ENCODE measurements at places on chromosomes 12 and 14. TPM values are rescaled to one million over a fixed set of nuclear protein-coding genes. Genes with fewer than 3 reads are reported as not detected.

The FAM181A gene
- 2.4 TPM for total RNA-seq

The COCH gene
- 25.3 TPM for total RNA-seq

The MMP17 gene
- 15.3 TPM for total RNA-seq

The DAO gene
- total RNA-seq, result not detected

The PPP1R36 gene
- 0.54 TPM for total RNA-seq

The ENDOU gene
- not detected for total RNA-seq

The ACSM4 gene
- not detected for total RNA-seq

The TMEM63C gene
- 16.9 TPM for total RNA-seq

The CCDC175 gene
- total RNA-seq, result 14.2 TPM

The MRPL52 gene
- total RNA-seq, result 25.8 TPM

The EMP1 gene
- 20.1 TPM for total RNA-seq

The SLC22A17 gene
- 115 TPM for total RNA-seq

The KRT3 gene
- not detected for total RNA-seq

The OR4E2 gene
- total RNA-seq, result not detected

The POTEG gene
- total RNA-seq, result not detected

The NXPH4 gene
- 11.0 TPM for total RNA-seq

The PLA2G1B gene
- 0.64 TPM for total RNA-seq

The TSPAN8 gene
- total RNA-seq, result 0.91 TPM

The EXOC3L4 gene
- total RNA-seq, result 0.36 TPM

The SIX1 gene
- total RNA-seq, result 0.36 TPM

The FAM186B gene
- 0.18 TPM for total RNA-seq

The TMEM52B gene
- total RNA-seq, result 0.27 TPM

The TAS2R30 gene
- total RNA-seq, result 29.1 TPM

The MUCL1 gene
- not detected for total RNA-seq

The PTHLH gene
- not detected for total RNA-seq

The RNASE7 gene
- not detected for total RNA-seq

The LHX5 gene
- total RNA-seq, result 10.2 TPM

The SLC4A8 gene
- 67.1 TPM for total RNA-seq

The KRT73 gene
- not detected for total RNA-seq

The CLEC1B gene
- total RNA-seq, result not detected

The TPH2 gene
- 1.00 TPM for total RNA-seq

The ASCL1 gene
- total RNA-seq, result 14.0 TPM

The GLI1 gene
- total RNA-seq, result 4.5 TPM

The PLBD1 gene
- 1.6 TPM for total RNA-seq

The CDCA3 gene
- 10.2 TPM for total RNA-seq

The GRIP1 gene
- total RNA-seq, result 58.6 TPM

The OTOGL gene
- 1.4 TPM for total RNA-seq

The ATP5F1B gene
- total RNA-seq, result 238 TPM

Measured in cerebellum (tissue), 4 donors.